ENCODE measurements at places on chromosomes 1 and 21. TPM values are rescaled to one million over a fixed set of nuclear protein-coding genes. Genes with fewer than 3 reads are reported as not detected.

The ABCA4 gene
- total RNA-seq: 0.10 TPM

The SAMD11 gene
- total RNA-seq: 0.48 TPM

GRCh38 chr1:14323568-14324247, 274.8 kb upstream of the KAZN start:
- DNase-seq: no peak

The ESPN gene
- total RNA-seq: 0.10 TPM

The AMY1A gene
- not detected for total RNA-seq

GRCh38 chr1:170592591-170593111, 60.7 kb downstream of the GORAB start:
- peak; percentile 17 for DNase-seq
